GM23338 (cell line): ENCODE measurements at places on chromosomes 12 and 14. TPM values are rescaled to one million over a fixed set of nuclear protein-coding genes. Genes with fewer than 3 reads are reported as not detected.
A peak's percentile ranks its signal among the peaks of the same experiment; 100 is the strongest.

The CIDEB gene
- total RNA-seq, result 4.6 and 8.9 TPM in 2 replicates

The SMCO3 gene
- total RNA-seq, result not detected in 2 replicates

The ALX1 gene
- 0.49 and 1.2 TPM in 2 replicates for total RNA-seq

The SLCO1A2 gene
- 10.8 and 25.2 TPM in 2 replicates for total RNA-seq

DNA sequence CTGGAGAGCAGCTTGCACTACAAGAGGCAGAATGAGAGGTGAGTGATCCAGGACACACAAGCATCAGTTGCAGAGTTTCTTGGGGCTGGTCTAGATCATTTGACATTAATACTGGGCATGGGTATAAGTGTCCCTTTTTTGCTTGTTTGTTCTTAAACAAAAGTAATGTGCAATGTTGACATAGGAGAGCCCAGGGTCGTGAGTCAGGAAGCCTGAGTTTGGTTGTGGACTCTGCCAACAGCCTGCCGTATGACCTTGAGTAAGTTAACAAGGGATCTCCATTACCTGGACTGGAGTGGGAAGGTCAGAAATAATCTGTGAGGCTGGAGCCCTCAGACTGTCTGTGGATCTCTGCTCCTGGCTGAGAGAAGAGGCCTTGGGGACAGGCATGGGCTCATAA lies 170.3 kb downstream of the KCNA5 start:
- no peak for DNase-seq

DNA sequence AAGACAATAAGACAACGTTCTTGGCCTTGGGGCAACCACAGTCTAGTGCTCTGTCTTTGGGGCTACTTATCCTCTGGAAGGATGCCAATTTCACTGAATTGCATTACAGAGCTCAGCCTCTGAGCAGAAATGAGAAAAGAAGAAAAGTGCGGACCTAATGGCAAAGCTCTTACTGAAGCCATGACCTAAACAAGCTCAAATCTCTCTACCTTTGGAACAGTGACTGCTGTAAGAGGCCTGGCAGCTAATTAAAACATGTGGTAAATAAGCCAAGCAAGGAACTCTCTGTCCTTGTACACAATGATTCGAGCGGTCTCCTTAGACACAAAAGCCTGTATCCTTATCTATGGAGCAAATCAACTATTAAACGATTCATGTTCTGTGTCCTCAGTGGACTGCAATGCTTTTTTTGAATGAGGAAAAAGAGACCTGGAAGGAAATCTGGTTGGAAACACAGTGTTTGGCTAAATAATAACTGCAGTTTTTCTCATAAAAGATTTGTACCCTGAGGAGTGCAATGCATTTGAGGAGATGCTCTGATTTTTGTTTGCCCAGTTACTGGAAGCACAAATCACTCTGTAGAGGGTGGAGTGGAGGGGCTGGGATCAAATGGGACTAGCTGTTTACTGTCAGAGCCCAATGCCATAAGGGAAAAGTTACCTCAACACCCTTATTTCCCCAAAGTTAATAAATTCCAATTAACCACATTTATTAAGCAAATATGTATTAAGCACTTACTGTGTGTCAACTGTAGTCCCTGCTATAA lies 113.9 kb downstream of the NDUFA12 start:
- DNase-seq, result no peak

DNA sequence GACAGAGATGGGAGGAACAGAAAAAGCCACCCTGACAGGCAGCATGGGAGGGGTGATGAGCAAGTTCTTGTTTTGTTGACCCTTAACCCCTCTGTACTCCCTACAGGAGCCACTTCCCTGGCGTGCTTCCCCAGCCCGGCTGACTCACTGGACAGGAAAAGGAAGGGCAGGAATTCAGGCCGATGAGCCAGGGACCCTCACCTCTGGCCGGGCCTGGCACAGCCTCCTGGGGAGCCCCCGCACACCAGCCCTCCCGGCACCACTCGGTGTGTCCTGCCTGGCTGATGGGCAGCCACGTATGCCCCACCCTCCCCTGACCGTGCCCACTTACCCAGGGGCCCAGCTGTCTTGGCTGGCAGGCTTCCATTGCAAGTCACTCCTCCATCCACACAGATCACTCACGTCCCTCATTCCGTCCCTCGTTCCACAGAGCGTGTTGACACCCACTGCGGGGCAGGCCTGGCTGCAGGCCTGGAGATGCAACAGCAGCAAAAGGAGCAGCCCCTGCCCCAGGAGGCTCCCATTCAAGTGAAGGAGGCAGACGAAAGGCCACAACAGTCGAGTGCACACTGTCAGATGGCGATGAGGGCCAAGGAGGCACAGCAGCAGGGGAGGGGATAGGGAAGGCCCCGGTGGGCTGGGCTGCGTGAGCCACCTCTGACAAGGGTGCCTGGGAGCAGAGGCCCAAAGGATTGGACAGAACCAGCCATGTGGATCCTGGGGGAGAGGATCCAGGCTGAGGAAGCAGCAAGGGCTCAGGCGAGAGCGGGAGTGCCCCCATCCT lies 19.7 kb upstream of the CD9 start:
- DNase-seq, result no peak

The STAC3 gene
- 1.2 and 3.0 TPM in 2 replicates for total RNA-seq

- DNase-seq, result no peak
These were observed 40.2 kb upstream of the FBRSL1 start for GRCh38 chr12:132449565-132450417.

- DNase-seq, result no peak
These were observed 93.8 kb upstream of the CLMN start for GRCh38 chr14:95413289-95414215.

GRCh38 chr12:6929466-6930452 lies 2.0 kb downstream of the ATN1 start:
- no peak for DNase-seq

DNA sequence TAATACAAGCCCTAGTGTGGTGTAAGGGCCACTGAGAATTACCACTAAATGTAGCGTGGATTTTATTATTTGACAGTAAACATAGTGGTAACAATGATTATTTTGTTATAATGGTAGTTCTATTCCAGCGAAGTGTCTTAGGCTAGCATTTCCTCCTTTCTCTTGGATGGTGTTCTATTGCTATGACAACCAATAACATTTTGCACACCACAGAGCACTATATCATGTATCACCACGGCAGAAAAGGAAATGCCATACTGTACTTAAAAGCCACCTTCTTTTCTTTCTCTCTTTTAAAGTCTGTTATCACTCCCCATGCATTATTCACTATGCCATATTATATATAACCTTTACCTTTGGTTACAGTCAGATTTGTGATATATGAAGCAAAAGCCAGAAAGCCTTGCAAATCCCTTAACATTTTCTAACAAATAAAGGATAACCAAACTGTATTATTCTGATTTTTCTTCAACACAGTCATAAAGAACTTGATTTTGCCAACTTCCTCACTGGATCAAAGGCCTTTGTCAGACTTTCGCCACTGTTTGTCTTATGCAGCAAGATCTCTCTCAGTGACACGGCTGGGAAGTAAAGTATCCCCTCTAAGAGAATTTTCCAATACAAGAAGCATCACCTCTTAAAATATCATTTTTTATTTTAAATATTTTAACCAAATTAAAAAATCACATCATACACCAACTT lies 195.8 kb downstream of the FOXN3 start:
- no peak for DNase-seq

DNA sequence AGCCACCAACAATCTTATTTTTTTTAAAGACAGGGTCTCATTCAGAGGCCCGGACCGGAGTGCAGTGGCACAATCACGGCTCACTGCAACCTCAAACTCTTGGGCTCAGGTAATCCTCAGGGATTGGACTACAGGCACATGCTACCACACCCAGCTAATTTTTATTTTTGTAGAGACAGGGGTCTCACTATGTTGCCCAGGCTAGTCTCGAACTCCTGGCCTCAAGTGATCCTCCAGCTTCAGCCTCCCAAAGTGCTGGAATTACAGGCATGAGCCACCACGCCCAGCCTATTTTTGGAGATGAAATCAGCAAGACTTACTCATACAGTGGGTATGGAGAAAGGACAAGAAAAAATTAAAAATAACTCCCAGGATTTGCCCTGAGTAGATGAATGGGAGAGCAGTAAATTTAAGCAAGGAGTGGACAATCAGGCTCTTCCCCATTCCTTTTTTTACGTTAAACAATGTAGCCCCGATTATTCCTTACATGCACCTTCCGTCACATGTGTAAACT lies 13.2 kb downstream of the FMNL3 start:
- DNase-seq, result no peak

DNA sequence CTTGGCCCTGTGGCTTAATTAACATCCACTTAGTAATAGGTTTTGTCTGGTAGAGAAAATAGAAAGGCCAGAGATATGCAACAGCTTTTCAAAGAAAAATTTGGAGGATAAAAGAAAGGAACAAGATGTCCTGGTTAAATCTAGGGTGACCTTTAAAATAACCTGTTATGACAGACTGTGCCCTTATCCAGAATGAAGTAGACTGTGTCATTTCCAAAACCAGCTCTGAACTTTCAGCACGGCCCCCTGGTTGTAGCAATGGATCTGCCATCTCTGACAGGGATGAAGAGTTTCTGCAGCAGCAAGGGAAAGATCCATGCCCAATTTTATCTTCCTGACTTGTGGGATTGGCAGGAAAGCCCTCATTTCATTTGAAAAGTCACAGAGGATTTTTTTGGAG lies 5.1 kb downstream of the PLEKHG7 start:
- DNase-seq, result no peak

DNA sequence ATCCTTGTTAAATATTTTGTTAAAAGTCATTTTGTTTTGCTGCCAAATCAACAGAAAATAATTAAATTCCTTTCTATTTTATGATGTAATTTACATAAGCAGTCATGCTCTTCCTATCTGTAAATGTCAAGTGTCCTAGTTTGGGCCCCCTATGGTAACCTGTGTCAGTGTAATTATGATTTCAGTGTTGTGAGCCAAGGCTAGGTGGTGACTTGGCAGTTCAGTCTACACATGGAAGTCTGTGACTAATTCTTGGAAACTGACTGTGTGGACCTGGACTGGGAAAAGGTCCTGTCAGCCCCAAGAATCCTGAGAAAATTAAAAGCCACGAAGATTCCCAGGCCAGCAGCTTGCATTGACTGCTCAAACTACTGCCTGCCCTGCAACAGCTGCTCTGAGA lies 371.0 kb downstream of the FUT8 start:
- no peak for DNase-seq

- DNase-seq, result no peak
These were observed 26.2 kb upstream of the PLEKHG6 start for GRCh38 chr12:6284273-6284672.

The ASCL1 gene
- total RNA-seq, result 0.78 TPM in 1 of 2 replicates, not detected in the other

- no peak for DNase-seq
These were observed 230.7 kb upstream of the SLC16A7 start for GRCh38 chr12:59365133-59365532.

DNA sequence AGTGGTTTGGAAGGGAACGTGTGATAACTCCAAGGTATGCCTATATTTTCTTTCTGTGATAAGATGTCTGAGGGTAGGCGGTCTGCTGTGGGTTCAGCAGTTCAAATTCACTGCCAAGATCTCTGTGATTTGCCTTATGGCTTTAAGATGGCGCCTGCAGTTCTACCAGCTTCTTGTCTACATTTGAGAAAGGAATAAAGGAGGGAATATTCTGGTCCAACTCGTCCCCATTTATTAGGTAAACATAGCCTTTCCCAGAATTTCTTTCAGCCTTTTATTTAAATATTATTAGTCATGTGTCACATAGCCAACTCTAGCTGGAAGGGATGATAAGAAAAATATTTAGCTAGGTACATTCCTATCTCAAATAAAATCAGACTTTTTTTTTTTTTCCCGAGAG lies 48.8 kb downstream of the KCNJ8 start:
- no peak for DNase-seq

GRCh38 chr12:46933947-46934346 lies 108.2 kb upstream of the SLC38A4 start:
- peak; percentile 59 for DNase-seq
